ENCODE measurements at places on chromosomes 13 and 19.

- DNase-seq: no peak
Measured at GRCh38 chr19:12670159-12670928, 3.7 kb downstream of the WDR83 start.

DNA sequence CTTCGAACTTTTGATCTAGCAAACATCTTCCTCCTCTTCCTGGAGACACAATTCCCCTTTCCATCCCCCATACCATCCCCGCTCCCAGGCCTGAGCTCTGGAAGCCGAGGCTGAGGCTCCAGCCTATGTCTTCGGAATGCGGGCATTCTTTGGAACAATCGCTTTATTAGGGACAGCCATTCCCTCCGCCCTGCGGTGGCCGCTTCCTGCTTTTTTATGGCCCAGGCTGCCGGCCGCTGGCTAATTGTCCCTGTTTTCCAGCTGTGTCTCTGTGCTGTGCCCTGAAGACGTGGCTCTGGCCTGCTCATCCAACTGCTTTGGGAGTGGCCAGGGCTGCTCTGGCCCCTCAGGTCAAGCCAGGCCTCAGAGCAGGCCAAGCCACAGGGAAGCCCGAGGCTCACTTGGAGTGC, 2.1 kb upstream of the CDX2 start:
- DNase-seq: no peak

DNA sequence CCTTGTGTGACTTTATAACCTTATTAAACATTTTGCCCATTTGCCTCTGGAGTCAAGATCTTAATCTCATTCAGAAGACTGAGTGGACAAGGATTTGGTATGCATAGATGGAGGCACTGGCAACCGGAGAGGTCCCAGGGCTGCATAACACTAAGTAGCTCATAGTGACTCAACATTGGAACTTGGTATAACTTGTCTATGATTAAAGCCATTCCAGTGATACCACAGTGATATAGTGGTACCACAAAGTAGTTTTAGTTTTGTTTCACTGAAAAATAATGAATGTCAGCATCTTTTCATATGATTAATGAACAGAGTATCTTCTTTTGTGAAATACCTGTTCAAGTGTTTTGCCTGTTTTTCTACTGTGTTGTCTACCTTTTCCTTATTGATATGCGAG, 26.4 kb downstream of the CDK8 start:
- DNase-seq: no peak

GRCh38 chr19:15815306-15815705, at the start of gene OR10H1:
Gene OR10H1, minus strand, starts transcription at chr19:15815664. Its CDS starts 7,627 bp downstream, at chr19:15808037.
- no peak for DNase-seq

DNA sequence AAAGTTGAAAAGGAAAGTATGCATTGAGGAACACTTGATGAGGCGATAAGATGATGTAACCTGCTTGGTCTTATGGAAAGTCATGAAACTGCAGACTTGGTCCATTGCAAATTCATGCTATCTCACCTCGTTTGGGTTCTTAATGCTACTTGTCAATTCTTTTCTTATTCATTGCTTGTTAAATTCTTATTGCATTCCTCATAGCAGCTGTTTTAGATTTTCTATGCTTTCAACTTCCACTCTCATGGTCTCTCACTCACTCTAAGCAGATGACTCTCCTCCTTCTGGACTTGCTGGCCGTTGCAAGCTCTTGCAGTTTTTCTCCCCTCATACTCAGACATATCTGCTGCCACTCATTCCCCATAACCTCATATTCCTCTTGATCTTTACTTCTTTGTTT, 67.8 kb upstream of the CSNK1A1L start:
- DNase-seq: no peak

DNA sequence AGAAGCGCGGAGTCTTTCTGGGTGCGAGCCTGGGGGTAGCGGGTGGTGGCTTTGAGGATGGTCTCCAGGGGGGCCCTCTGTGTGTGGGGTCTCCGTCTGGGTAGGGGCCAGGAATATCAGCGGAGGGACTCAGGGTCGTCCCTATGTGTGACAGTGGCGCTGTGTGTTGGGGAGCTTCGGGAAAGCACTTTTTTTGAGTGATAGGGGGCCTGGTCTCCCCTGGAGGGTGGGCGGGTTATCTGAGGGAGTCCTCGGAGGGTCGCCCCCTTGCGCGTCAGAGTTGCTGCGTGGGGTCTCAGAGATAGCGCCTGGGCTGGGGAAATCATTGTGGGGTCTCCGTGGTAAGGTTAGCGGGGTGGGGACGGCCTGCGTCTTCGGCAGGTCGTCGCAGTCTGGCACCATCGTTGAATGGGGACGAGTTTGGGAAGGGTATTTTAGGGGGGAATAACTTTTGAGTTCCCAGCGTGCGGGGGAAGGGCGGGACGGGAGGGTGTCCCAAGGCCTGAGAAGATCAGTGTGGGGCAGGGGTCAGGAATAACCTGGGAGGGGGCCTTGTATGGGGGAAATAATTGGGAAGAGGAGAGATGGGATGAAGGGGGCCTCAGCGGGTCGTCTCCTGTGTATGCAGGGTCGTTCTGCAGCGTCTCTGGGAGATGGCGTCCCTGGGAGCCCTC, 857 bp downstream of the IER2 start:
- no peak for DNase-seq

DNA sequence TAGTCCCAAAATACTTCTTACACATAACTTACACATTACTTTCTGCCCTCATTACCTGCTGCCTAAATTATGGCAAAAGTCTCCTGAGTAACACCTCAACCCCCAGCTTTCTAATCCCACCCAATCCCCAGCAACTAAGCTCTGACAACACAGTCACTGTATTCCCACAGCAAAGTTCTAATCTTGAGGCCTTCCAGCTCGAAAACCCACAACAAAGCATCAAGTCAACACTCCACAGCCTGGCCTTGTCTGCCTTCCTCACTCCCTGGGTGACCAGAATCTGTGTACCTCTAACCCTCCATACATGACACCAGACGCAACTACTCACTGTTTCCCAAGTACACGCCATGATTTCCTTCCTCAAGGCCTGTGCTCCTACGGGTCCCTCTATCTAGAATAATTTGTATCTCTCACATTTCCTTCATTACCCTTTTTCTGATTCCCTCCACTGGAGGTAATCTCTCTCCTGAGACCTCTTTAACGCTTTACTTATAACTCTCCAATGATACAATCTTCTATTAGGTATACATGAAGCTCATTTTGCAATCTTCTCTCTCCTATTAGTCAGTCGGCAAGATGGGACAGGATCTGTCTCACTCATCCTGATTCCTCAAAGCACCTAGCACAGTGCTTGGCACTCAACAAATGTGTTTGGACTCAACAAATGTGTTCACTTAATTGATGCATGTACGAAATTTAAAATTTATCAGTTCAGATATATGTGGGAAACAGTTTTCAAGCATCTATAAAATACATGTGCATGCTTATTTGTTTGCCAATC, 87.6 kb upstream of the DOCK9 start:
- DNase-seq: no peak

GRCh38 chr13:63472711-63473110, 2057.1 kb upstream of the PCDH20 start:
- no peak for DNase-seq

DNA sequence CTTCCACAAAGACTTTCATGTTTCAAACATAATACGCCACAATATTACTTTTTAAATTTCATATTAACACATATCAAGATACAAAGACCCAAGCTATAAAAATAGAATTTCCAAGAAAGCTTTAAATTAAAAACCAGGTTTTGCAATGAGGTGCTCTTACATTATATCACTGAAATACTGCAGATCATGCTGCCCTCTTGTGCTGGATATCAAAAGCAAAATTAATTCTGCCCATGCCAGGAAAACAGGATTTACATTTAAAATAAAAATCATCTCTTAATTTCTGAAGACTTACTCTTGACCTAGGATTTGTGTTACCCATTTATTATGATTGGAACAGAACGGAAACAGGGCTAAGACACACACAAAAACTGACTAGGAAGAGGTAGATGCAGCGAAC, 145.0 kb downstream of the ABCC4 start:
- DNase-seq: no peak

- DNase-seq: no peak
Measured at GRCh38 chr19:7226739-7227138, 67.5 kb downstream of the INSR start.

DNA sequence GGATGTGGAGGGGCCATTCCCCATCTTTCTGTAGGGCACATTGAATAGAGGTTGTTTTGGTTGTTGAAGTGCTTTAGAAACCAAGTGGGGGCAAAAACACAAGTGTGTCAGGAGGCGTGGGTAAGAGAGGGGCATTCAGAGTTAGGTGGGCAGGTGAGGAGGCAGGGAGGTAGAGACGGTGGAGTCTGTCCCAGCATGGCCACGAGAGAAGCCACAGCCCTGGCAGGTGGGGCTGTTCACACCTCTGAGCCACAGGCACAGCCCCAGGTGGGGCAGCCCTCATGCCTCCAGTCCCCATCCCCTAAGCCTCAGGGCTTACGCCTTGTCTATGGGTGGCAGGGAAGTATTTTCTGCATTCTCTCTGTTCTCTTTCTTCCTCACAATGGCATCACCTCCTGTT, 43.7 kb downstream of the KCTD15 start:
- no peak for DNase-seq

GRCh38 chr19:55638864-55639359, 1.9 kb upstream of the ZNF580 start:
- no peak for DNase-seq

DNA sequence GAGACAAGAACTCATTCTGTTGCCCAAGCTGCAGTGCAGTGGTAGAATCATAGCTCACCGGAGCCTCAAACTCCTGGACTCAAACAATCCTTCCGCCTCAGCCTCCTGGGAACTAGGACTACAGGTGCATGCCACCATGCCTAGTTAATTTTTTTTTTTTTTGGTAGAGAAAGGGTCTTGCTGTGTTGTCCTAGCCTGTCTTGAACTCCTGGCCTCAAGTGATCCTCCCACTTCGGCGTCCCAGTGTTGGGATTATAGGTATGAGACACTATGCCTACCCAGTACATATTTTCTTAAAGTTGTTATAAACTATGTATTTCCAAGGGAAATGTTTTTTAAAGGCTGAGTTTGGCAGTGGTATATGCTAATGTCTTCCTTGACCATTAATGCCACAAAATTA, 412.6 kb downstream of the KLF12 start:
- no peak for DNase-seq

GRCh38 chr13:41470196-41470595, 12.8 kb downstream of the RGCC start:
- DNase-seq: peak; percentile 1

GRCh38 chr19:23377276-23377675, 18.0 kb downstream of the ZNF91 start:
- DNase-seq: no peak

GRCh38 chr19:3450796-3451411, 29.4 kb downstream of the SMIM24 start:
- no peak for DNase-seq

GRCh38 chr13:41693434-41693833, 236.1 kb downstream of the RGCC start:
- DNase-seq: no peak

- no peak for DNase-seq
Measured at GRCh38 chr13:97223037-97223710, 1.0 kb downstream of the MBNL2 start.

- no peak for DNase-seq
Measured at GRCh38 chr19:10615429-10616023, 9.8 kb upstream of the SLC44A2 start.

GRCh38 chr19:45103156-45103507, 10.2 kb downstream of the PPP1R37 start:
- no peak for DNase-seq

DNA sequence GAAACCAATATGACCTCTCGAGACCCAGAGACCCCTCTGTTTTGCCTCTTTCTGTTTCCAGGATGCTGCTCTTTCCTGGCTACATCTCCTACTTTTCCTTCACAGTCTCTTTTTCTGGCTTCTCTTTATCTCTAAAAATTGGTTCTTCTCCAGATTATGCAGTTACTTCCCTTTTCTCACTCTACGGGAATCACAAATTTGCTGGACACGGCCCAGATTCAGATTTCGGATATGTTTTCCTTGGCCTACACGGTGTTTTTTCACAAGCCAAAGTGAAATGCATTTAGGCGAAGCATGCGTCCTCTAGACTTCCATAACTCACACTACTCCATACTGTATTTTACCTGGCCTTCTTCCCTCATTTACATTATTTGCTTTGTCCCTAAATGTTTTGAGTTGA, 214.7 kb upstream of the MIR17HG start:
- DNase-seq: no peak

DNA sequence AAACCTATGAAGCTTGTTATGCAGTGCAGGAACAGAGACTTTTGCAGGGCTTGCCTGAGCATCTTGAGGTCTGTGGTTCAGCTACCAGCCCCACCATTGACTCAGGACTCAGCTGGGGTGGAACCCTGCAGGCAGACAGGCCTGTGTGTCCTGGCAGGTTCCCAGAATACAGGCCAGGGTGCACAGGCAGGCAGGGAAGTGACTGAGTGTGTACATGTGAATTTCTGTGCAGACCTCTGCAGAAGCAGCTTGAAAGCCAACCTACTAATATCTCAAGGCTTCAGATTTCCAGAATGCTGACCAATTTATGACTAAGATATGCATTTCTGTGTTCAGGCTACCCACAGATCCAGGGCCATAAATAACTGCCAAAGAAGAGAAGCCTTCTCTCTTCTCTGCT, 254.4 kb downstream of the DLEU7 start:
- no peak for DNase-seq

DNA sequence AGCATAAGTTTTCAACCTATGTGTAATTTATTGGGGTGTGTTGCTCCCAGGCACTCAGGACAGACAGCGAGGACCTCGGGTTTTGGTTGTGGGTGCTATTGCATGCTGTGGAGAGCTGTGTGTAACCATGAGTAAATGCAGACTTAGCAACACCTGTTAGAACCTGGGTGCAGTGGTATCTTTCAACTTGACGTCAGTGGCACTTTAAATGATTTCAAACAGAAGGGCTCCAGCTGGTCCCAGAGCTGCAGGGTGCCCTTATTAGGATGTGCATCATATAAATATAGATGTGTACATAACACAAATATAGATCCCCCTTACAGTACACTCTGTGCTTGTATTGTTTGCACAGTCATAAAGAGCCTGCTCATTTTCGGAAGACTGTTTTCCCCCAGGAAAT, 228.3 kb upstream of the IRS2 start:
- no peak for DNase-seq

DNA sequence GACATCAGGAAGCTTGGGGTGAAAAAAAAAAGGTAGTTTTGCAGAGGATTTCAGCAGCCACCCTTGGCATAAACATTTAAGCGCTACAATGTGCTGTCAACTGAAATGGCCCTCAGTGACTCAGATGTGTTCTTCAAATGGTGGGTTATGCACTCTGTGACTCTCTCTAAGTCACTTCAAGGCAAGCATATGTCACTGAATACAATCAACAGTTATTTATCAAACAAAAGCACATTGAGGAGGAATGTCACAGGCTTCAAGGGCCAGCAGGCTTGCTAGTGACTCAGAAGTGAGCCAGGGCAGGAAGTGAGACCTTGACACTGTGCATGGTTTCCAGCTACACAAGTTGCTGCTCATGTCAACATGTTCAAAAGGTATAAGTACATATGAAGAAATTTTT, 523.7 kb upstream of the HTR2A start:
- DNase-seq: no peak

DNA sequence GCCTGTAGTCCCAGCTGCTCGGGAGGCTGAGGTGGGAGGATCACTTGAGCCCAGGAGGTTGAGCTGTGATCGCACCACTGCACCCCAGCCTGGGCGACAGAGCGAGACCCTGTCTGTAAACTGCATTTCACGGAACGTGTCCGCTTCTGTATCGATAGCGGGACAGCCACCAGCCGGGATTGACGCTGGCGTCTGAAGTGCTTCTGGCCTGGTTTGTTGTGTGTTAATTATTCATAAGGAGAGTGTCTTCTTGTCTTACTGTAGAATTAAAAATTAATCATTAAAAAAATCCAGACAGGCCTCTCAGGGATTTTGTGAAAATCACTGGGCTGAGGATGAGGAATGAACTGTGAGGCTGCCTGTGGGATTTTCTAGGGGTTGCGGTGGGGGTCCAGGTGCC, 16.2 kb upstream of the MISP start:
- DNase-seq: no peak

Data from GM10248 (cell line).